CD4-positive, alpha-beta T cell treated with Interferon alpha-2 for 1 hour (primary cell): ENCODE measurements at places on chromosomes 1 and 21.
A peak's percentile ranks its signal among the peaks of the same experiment; 100 is the strongest.

DNA sequence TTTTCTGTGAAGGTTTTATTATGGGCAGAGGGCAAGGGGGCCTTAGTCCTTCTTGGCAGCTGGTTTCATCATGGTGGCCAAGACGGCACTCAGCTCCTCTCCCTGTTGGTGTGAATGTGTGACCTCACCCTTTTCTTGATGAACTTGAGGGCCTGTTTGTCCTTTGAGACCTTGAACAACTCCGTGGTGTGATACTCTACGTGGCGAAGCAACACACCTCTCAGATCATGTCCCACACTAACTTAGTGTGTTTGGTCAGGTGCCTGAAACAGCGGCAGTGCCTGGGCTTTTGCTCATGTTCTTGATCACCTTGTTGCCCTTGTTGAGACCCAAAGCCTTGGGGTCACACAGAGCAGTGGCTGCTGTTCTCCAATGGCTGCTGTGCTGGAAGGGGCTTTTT, 13.4 kb downstream of the L1TD1 start:
- DNase-seq, result no peak

DNA sequence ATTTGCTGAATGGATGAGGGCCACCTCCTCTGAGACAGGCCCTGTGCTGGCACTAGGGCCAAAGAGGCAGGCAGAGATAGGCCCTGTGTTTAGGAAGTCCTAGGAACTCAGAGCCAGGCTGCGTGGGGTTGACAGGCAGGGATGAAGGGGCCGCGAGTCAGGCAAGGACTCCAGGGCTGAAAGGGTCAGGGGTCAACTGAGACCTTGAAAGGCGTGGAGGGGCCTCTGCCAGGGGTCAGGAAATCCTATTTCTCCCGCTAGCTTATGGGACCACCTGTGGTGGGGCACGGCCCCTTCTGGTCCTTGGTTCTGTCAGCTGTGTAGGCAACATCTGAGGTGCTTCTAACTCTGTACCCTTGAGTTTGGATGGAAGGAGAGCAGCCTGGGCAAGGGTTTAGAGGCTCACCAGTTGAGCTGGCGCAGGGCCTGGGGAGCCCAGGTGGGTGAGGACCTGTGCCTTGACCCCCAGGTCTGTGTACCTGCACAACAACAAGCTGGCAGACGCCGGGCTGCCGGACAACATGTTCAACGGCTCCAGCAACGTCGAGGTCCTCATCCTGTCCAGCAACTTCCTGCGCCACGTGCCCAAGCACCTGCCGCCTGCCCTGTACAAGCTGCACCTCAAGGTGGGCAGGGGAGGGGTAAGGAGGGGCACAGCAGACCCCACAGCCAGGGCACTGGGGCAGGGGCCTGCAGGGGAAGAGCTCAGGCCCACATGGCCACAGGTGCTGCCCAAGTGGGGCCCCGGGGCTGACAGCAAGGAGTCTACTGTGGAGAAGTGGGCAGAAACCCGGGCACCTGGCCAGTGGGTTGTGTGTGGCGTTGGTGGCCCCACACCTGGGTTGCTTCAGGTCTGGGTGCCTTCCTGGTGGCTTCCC, 14.9 kb downstream of the PODN start:
- no peak for DNase-seq

DNA sequence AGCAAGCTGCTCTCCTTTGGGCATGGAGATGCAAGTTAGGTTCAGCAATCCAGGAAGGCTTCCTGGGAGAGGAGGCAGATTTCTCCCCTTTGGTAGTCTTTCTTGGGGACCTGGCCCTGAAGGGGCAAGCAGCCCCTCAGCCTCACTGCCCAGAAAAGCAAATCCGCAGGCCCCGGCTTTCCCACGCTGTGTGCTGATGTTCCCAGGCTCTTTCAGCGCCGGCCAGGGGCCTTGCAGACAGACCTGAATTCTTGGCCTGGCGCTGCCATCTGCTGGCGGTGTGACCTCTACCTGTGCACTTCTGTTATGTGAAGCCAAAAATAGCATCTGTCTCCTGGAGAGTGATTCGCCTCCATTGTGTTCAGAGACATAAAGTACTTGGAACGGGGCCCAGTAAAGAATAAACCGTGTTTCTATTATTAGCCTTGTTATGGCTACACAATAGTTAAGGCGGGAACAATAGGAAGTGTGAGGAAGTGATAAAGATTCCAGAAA, 64.8 kb downstream of the ALPL start:
- peak; percentile 5 for DNase-seq

- no peak for DNase-seq
Observed at GRCh38 chr1:66394603-66395002, 139.3 kb upstream of the SGIP1 start.

DNA sequence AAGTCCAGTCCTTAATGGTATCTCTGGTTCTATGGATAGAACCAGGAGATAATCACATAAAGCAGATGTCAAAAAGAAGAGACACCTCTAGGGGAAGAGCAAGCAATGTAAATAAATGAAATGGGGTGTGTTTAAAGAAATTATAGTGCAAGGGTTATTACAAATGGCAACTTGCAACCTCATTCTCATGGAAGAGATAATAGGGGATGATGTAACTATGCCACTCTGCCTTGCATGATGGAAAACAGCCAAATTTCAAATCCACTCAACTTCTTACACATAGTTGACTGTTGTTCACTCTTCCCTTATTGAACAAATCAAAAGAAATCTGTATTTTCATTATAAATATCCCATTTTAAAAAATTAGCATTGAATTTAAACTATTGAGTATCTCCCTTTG, 274.0 kb upstream of the TMPRSS15 start:
- DNase-seq, result no peak

DNA sequence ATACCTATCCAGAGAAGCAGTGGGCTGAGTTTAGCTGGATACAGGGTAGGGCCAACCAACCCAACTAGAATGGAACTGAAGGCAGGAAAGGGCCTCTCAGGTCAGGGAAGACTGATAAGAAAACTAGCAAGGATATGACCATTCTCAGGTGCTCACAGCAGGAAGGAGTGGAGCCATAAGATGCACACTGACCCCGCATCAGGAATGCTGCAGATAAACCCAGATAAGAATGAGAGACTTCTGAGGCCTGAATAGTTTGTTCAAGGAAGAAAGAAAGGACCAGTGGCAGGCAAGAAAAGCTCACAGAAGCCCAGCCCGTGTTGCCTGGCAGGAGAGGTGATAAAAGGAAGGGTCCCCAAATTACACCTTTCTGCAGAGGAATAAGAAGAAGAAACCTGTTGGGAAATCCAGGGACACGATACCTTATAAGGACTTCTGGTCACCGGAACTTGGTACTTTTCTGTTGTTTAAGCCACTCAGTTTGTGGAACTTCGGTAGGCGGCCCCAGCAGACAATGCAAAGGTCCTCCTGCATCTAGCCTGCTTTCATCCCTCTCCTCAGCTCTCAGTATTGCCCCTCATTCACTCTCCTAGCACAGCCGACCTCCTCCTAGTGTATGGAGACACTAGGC, 58.9 kb downstream of the ATP1A1 start:
- DNase-seq, result no peak

DNA sequence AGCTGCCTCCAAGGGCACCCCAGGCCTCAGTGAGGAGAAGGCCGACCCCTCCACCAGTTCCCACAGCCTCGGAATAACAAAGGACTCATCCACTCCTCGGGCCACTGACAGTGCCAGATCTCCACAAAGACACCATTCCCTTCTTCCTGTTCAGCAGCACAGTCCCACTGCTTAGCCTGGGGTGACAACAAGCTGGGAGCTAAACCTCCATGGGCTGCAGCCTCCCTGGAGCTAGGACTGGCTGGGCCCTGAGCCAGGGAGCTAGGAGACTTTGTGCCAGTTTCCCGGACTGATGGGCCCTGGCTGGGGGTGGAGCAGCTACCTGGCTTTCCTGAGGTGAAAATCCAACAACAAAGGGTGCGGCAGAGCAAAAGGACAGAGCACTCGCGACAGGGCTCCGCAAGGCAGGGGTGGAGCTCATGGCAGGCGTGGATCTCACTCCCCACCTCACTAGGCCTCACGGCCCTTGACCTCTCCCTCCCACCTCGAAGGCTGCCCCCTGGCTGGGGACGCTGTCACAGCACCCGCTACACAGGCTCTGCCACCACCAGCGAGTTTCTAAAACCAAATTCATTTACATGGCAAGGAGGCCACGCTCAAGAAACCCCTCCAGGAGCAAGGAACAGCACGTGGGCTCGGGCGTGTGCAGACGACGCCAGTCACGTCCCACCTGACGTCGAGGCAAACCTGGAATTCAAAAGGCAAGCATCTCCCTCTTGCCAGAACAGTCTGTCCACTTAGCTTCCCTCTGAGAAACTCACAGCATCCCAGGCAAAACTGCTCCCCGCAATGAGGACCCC, 13.8 kb downstream of the SLC35E2B start:
- DNase-seq, result no peak

DNA sequence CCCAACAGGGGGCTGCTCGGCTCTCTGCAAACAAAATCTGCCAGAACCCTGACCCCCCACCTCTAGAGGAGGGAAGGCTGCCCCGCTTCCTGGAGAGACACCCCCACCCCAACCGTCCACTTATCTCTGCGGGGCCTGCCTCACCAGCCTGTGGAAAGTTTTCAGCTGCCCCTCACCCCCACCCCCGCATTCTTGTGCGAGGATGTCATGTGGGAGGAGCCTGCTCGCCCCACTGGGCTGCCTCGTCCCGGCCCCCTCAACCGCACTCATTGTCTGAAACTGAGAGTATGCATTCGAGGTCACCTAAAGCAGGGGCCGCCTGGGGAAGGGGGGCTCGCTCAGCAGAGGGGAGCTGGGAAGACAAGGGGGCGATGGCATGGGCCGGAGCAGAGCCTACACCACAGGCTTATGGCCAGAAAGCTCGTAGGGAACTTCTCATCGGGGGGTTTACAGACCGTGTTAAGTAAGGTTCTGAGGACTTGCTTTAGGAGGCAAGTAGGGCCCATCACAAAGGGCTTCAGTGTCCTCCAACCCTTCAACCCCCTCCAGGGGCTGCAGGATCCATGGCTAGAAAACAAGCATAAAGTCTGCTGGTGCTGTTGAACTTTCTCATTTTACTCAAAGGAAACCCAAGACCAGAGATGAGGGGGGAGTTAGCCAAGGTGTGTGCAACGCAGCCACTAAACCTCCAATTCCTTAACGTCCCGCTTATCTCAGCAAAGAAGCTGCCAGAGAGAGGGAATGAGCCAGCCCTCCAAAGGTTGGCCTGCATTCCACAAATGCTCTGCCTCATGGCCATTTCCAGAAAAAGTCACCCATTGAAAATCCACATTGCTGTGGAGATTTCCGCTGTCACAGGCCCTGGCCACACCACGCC, 9.4 kb downstream of the EPHA2 start:
- no peak for DNase-seq

- DNase-seq, result no peak
Observed at GRCh38 chr1:94641990-94642389, 100.4 kb upstream of the F3 start.

DNA sequence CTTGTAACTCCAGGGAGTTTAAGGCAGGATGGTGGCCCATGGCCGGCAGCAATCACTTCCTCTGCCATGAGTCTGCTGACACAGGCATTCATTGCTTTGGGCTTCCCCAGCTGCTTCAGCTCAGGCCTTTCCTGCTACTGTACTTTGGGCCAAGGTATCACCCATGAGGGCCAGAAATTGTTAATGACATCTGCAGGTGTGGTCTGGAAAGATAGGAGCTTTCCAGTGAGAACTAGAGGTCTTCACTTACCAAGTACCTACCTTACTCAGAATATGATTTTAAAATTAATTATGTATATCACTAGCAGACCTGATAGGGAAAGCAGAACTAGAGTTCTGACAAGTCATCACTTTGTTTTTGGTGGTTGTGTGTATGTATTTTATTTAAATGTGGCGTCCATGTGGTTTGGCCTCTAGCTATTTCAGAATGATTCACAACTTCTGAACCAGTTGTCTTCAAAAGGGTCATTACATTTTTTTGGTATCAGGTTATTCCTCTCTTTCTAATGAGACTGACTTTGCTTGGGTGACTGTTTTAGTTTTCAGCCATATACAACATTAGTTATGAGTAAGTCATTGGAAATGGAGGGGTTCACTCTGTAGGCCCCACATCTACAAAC, 2.7 kb downstream of the RGL1 start:
- peak; percentile 9 for DNase-seq

DNA sequence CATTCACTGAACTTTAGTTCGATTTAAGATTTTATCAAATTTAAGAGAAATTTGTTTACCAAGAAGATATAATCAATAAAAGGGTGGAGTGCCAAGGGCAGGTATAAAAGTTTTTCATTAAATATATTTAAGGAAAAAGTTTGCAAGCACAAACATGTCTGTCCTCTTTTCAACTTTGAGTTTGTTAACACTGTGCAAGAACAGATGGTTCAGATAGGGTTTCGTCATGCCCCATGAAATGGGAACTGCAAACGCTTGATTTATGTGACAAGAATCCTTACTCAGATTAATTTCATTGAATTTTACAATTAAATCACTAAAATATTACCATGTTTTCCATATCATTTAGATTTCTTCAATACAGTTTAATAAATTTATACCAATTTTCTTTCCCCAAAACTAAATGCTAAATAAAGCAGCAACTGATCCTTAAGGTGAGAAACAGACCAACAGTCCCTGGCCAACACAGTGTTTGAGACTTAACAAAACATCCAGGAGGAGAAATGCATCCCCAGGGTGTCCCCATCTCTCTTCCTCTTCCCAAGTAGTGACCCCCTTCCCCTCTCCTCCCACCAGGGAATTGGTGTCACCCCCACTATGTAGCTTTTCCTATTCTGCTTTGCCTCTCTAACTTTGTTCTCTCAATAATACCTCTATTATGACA, 292.9 kb downstream of the LTN1 start:
- no peak for DNase-seq

- no peak for DNase-seq
Observed at GRCh38 chr21:35622612-35623011, 437.7 kb downstream of the SETD4 start.

- DNase-seq, result no peak
Observed at GRCh38 chr1:168218658-168219057, 7.1 kb upstream of the SFT2D2 start.

DNA sequence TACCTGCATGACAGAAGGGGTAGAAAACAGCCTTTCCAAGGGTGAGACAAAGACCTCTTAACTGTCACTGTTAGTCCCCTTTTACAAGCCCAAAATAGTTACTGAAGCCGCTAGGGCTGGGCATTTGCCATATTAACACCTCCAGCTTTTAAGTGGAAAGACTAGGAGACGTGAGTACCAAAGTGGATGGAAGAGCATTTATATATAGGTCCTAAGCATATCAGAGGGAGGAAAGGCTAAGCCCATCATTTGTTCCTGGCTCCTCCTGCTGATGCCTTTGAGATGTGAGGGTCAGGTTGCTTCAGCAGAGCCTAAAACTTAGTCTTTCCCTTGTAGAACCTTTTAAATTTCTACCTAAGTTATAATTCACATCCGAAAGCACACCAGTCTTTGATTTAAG, 25.7 kb upstream of the APOBEC4 start:
- no peak for DNase-seq

GRCh38 chr1:35564884-35565741, 7.5 kb downstream of the NCDN start:
- DNase-seq, result no peak

GRCh38 chr1:16122916-16123315, 33.0 kb downstream of the EPHA2 start:
- no peak for DNase-seq

DNA sequence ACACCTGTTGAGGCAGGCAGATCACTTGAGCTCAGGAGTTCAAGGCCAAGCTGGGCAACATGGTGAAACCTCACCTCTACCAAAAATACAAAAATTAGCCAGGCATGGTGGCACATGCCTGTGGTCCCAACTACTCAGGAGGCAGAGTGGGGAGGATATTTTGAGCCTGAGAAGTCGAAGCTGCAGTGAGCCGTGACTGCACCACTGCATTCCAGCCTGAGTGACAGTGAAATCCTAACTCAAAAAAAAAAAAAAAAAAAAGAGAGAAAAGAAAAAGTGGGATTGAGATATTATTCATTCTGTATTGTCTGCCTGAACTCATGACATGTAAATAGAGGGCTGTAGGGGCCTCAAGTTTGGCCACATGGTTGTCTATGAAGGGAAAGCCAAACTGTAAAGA, 37.3 kb downstream of the WNT2B start:
- DNase-seq, result no peak

GRCh38 chr1:184965944-184966860, 8.1 kb downstream of the NIBAN1 start:
- no peak for DNase-seq
